Activated CD4-positive, alpha-beta T cell treated with anti-CD3 and anti-CD28 coated beads for 48 hours (primary cell): ENCODE measurements at places on chromosomes 2 and 18.
A peak's percentile ranks its signal among the peaks of the same experiment; 100 is the strongest.

GRCh38 chr2:42752314-42752713 lies 11.6 kb downstream of the OXER1 start:
- no peak for DNase-seq

- no peak for DNase-seq
These were observed 96.0 kb upstream of the GATA6 start for GRCh38 chr18:22073411-22073810.

- DNase-seq: peak; percentile 7
These were observed 301.9 kb downstream of the ZNF407 start for GRCh38 chr18:74899554-74899953.

- no peak for DNase-seq
These were observed 74.9 kb upstream of the KLHL14 start for GRCh38 chr18:32847691-32848090.

DNA sequence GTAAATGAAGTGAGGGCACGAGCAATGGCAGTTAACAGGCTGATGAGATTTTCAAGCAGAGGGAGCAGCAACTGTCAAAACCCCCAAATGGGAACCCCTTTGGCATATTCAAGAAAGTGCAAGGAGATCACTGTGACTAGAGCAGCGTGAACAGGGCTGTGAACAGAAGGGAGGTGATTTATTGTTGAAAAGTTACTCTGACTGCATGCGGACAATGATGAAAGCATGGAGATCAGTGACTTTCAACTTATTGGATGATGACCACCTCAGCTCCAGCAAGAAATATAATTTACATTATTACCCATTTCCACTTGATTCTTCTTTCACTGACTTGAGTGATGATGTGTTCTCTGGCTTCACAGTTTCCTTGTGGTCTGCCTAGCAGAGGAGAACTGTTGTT lies 187.8 kb upstream of the BOD1L2 start:
- no peak for DNase-seq

DNA sequence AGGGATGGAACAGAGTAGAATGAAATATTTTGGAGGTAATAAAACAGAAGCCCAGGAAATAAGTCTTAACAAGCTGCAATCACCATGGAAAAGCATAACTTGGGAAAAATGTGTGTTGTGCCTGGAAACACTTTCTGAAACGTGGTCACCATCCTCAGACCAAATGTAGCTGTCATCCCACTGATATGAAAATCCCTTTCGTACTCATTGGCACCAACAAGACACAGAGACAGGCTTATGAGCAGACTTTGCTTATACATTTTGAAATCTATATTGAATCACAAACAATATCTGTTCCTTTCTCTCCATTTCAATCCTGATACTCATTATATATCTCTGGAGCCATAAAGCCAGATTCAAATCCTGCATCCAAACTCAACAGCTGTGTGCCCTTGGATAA lies 28.7 kb downstream of the MREG start:
- no peak for DNase-seq

- no peak for DNase-seq
These were observed 130.3 kb downstream of the XIRP2 start for GRCh38 chr2:167018590-167018989.

GRCh38 chr18:63440219-63440618 lies 17.9 kb upstream of the VPS4B start:
- no peak for DNase-seq

GRCh38 chr2:111927723-111928122 lies 29.3 kb downstream of the MERTK start:
- no peak for DNase-seq

DNA sequence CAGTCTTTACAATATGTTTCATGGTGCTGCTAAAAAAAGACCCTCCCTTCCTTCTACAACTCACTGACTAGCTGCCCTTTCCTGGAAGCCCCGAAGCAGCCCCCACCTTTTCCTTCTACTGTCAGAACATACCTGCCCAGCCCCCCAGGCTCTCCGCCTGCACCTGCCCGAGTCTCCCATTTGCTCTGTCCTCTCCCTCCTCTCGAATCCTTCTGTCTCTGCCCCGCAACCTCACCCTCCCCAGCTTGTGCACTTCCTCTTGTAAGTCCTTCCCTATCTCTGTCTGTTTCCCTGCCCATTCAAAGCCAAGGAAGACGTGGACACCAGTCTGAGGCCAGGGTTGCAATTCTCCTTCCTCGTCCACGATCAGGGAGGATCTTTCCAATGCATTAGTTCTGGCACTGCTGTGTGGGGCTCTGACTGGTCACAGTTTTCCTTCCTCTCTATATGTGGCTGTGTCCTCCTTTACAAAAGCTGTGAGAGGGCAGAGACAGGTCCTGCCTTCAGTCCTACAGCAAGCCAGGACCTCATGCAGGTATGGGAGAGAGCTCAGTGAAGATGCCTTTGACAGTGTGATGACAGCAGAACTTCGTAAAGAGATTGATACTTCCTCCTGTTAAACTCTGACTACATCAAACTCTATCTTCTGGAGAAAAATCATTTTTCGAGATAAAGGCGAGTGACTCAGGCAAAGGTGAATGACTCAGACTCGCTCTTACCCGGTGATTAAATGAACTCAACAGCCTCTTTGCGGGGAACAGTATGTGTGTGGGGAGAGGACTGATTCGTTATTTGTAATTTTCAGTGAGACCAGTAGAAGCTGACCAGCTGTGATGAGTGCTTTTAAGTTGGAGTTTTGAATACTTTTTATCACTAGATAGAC lies 14.2 kb downstream of the TNFRSF11A start:
- peak; percentile 50 for DNase-seq

- no peak for DNase-seq
These were observed 155.2 kb downstream of the AFF3 start for GRCh38 chr2:99987160-99987559.

DNA sequence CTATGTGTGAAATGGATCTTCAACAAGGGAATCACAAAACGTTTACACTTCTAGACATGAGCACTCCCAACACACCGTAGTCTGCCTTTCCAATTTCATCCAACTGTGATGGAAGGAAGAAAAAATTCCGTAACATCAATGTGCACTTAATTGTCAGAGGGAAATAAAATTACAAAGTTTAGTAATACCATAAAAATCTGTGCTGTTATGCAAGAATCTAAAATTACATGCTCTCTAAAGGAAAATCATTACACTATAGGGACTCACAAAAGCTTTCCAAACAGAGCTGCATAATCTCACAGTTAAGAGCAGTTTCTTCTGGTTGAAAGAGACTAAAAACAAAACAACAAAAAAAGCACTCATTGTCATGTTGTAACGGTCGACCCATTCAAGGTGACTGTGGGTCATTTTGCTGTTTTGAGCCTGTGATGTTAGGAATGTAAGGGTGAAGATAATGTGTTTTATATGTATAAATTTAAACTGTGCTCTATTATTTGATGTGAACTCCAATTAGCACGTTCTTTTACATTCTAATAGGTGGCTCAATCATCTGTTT lies 698.0 kb downstream of the TDRD15 start:
- DNase-seq: no peak

GRCh38 chr2:206838690-206839089 lies 73.3 kb downstream of the FASTKD2 start:
- no peak for DNase-seq

GRCh38 chr2:174174741-174175140 lies 73.6 kb downstream of the OLA1 start:
- DNase-seq: no peak

GRCh38 chr2:179711375-179711774 lies 150.0 kb downstream of the ZNF385B start:
- DNase-seq: no peak

GRCh38 chr18:30903566-30903965 lies 139.0 kb downstream of the DSC3 start:
- DNase-seq: no peak

DNA sequence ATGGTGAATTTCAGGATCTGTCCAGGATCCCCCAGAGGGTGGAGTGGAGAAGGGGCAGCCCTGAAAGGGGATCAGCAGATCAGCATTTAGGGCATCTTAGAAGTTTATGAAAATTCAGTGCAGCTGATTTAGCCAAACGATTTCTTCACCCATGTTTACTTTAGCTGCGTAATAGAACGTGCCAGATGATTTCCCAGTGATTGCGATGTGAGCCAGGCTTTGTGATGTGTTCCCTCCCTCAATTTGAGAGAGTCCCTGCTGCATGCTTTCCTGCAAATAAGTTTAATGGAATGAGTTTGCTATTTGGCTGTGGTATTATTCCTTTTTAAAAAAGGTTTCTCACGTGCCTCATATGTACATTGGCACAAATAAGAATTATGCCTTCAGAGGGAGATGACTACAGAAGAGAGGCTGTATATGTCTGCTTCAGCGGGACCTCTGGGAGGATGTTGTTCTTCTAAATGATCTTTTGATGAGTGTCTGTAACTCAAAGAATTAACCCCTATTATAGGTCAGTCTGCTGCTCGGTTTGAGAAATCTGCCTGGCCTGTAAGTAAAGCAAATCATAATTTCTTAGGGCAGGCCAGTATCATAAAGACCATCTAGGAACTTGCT lies 111.9 kb downstream of the MRO start:
- DNase-seq: no peak

GRCh38 chr18:22399949-22400348 lies 17.8 kb downstream of the CTAGE1 start:
- no peak for DNase-seq

DNA sequence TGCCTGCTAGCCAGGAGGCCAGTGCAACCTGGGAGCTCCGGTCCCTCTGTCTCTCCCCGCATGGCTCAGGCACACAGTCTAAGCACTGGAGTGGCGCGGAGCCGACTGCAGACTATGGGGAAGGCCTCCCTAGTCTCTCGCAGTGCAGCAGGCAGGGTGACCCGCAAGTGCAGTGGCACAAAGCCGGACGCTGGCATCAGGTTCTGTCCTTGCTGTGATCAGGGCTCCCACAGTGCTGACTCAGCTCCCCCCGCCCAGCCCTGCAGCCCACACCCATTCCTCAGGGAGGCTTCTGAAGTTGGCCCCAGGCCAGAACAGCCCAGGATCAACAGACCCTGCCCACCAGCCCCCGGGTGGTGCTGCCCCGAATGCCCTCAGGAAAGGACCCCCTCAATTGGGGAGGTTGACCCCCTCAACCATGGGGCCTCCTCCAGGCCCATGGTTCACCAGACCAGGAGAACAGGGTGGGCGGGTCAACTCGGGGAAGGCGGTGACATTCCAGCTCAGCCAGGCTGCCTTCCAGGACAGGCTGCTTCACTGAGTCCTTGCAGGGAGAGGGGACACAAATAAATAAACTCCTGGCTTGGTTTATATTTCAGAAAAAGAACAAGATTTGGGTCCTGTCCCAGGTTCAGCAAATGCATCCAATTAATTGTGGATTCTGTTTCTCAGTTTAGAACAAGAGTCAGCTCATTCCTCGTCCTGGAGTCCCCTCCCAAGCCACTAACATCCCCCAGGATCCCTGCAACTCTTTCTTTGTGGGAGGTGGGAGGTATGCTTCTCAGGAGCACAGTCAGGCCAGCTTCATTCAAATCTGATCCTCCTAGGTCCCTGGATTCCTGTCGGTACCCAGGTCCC lies 12.2 kb downstream of the BIN1 start:
- no peak for DNase-seq
